AG09309 (cell line): ENCODE measurements at places on chromosomes 4 and X.

- no peak for DNase-seq
Measured at GRCh38 chrX:15474028-15474427, 19.1 kb downstream of the PIR start.

DNA sequence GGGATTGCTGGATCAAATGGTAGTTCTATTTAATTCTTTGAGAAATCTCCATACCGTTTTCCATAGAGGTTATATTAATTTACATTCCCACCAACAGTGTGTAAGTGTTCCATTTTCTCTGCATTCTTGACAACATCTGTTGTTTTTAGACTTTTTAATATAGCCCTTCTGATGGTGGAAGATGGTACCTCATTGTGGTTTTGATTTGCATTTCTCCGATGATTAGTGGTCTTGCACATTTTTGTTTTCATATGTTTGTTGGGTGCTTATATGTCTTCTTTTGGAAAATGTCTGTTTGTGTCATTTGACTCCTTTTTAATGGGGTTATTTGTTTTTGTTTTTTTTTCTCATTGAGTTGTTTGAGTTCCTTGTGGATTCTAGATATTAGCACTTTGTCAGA, 75.3 kb upstream of the PUDP start:
- DNase-seq = no peak

DNA sequence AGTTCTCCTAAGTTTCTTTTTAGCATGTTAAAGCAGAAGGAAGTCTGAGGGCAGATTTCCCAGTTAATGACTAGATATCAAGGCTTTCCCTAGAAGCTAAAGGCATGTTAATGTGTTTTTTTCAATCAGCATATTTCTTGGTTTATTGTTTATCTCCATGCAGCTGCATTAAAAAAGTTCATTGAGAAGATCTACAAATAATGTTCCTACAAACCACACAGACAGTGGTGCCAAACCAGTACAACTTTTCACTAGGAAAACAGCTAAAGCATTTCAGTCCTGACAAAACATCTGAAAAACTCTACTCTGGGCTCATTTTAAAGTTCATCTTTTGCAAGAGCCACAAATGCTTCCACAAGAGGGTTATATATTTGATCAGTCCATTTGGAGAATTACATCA, 320.0 kb downstream of the ADGRL3 start:
- no peak for DNase-seq

- DNase-seq = no peak
Measured at GRCh38 chr4:184895012-184895695, 69.4 kb upstream of the ACSL1 start.

- DNase-seq = no peak
Measured at GRCh38 chrX:32048285-32048684, 976.4 kb upstream of the FTHL17 start.

GRCh38 chr4:6307230-6307629, 37.6 kb downstream of the WFS1 start:
- no peak for DNase-seq

GRCh38 chr4:127604949-127605709, 27.6 kb upstream of the INTU start:
- no peak for DNase-seq

DNA sequence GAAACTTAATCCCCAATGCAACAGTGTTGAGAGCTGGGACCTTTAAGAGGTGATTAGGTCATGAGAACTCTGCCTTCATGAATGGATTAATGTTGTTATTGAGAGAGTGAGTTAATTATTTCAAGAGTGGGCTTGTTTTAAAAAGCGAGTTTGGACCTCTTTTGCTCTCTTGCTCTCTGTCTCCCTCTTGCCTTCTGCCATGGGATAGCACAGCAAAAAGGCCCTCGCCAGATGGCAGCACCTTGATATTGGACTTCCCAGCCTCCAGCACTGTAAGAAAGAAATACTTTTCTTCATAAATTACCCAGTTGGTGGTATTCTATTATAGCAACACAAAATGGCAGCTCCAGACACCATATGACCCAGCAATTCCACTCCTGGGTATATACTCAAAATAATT, 7.0 kb upstream of the ATP6AP2 start:
- no peak for DNase-seq

DNA sequence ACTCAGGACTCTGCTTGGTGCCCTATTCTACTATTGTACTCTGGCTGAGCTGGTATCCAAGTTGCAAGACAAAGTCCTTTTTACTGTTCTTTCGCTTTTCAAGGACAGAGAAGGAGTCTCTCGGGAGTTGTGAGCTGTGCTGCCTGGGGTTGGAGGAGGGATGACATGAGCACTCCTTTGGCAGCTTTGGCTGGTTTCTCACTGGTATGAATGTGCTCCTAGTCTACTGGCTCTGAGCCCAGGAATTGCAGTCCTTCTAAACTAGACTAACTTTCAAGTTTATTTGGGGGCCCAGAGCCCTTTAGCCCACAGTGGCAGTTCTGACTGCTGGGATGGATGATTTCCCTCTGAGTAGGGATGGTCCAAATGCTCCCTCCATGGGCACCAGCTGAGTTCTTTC, 997.1 kb downstream of the RAB28 start:
- no peak for DNase-seq

DNA sequence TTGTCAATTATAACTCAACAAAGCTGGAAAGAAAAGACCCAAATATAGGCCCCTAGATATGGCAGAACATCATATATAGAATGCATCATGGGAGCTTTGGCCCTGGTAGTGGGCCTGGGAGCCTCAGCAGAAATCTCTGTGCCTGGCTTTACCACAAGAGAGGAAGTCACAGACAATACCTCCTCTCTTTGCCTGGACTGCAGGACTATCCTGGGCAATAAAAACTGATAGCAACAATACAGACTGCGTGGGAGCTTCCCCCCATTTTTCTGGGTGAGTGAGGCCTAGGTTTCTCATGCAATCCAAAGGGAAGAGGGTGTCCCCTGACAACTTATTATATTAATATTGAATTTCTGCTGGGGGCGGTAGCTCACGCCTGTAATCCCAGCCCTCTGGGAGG, 64.0 kb upstream of the NFKB1 start:
- DNase-seq = no peak

- no peak for DNase-seq
Measured at GRCh38 chr4:148982200-148982599, 540.0 kb upstream of the NR3C2 start.

DNA sequence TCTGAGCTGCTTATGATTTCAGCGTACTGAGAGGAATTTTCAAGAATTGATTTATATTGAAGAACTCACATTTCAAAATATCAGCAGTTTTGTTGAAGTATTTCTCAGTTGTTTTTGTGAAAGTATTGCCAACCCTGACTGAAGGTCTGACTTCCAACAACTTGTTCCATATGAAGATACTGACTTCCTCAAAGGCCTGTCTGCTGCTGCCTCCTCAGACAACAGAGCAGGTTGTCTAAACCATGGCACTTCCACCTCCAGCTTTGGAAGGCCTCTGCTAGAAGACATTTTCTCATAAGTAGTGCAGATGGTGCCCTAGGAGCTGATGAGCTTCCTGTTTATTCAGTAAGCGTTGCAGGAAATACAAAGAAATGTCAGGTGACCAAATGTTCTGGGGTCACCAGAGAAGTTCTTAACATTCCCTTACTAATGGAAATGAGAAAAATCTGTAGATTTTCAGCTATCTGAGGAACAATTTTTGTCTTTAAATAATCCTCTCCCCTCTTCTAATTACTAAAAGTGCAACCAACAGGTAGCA, 28.8 kb downstream of the FGF2 start:
- no peak for DNase-seq
